Amniotic stem cell (primary cell): ENCODE measurements at places on chromosomes 12 and 14.

GRCh38 chr14:33747749-33748148 lies 203.1 kb downstream of the EGLN3 start:
- DNase-seq = no peak

GRCh38 chr14:78451319-78451695 lies 281.1 kb downstream of the NRXN3 start:
- DNase-seq = no peak

- no peak for DNase-seq
Observed at GRCh38 chr14:91729756-91730155, 2.1 kb downstream of the CATSPERB start.

GRCh38 chr12:49943625-49943960 lies 6.9 kb upstream of the AQP2 start:
- no peak for DNase-seq

GRCh38 chr14:75023108-75023507 lies 20.4 kb downstream of the EIF2B2 start:
- no peak for DNase-seq
